H1 (cell line): ENCODE measurements at places on chromosomes 2 and 18.

DNA sequence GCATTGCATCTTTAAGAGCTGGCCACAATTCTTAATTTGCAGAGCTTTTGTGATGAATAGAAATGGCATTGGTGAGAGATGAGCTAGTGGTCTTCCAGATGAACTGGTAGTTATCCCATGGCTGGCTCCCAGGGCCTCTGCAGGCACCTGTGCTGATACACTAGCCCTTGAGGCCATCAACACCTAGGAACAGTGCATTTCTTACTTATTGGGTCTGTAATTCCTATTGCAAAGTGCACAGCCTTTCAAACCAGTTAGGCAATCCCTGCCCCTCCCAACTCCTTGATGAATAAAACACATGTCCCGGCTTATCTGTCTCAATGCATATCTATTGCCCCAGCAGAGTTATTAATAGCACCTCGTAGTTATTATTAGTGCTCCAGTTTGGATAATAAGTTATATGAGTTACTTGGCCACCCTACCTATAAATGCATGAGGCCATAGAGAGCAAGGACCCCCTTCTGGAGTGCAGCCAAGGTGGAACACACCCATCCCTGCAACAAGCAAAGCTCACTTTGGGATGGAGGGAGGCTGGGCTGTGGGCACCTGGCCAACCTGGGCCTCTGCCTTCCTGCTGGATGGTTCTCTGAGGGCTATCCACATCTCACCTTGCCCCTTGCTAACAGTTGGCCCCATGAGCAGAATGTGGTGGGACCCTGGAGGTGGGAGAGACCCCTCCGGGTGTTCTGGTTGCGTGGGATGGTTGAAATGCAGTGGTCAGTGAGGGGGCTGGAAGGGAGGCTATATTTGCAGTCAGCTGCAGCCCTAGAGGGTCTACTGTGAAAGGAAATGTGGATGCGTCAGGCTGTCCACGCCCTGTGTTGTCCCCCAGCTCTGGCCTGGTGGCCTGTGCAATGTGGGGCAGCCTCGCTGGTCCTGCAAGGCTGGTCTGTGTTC is 455.9 kb upstream of the HS6ST1 start:
- peak; percentile 11 for DNase-seq

DNA sequence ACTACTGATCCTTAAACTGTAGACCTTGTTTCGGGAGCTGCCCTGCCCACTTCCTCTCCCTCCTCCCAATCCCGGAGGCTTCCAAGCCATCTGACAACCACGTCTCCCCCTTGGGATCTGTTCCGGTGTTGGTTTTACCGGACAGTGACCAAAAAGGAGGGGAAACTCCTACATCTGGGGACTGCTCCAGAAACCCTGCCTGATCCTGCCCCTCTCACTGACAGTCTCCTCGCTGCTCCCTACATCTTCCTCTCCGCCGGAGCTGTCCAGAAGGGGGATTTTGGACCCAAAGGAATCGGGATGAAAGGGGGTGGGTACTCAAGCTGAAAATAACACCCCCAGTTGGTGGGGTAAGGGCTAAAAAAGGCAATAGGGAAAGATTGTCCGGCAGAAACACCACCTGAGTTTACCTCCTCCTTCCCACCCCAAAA is 1.5 kb downstream of the INO80D start:
- no peak for DNase-seq

DNA sequence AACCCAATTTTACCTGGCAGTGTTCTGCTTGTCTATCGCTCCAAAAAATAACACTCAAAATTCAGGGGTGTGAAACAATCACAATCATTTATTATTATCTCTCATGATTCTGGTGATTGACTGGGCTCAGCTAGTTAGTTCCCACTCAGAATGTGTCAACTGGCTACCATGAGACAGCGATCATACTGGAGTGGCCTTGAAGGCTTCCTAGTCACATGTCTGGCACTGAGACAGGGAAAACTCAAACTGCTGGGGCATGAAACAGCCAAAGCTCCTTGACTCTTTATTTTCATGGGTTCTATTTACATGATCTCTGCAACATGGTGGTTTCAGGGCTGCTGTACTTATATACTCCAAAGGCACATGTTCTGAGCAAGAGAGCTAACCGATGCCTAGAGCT is 6.2 kb upstream of the ANXA4 start:
- DNase-seq: no peak

DNA sequence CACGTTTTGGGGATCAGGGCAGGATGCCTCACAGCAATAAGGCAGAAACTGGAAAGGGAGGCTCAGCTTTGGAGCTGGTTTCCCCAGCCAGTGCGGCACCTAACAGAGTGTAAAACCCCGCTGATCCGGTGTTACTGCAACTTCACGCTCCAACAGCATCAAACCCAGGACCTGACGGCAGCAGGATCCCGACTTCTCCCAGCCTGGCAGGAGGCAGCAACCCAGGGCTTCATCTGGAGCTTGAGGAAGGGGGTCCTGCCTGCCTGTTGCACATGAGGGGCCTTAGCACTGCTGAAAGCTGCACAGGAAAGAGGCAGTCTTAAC is 209.8 kb downstream of the MGAT5 start:
- DNase-seq: no peak

DNA sequence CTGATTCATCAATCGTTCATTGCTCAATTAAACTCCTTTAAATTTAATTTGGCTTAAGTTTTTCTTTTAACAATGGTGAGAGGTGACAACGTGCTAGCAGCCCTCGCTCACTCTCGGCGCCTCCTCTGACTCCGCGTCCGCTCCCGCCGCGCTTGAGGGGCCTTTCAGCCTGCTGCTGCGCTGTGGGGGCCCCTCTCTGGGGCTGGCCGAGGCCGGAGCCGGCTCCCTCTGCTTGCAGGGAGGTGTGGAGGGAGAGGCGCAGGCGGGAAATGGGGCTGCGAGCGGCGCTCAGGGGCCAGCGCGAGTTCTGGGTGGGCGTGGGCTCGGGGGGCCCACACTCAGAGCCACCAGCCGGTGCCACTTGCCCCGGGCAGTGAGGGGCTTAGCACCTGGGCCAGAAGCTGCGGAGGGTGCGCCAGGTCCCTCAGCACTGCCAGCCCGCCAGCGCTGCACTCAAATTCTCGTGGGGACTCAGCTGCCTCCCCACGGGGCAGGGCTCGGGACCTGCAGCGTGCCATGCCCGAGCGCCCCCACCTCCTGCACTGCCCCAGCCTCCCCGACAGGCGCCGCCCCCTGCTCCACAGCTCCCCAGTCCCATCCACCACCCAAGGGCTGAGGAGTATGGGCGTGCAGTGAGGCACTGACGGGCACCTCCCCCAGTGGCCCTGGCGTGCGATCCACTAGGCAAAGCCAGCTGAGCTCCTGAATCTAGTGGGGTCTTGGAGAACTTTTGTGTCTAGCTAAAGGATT is 19.6 kb downstream of the ANKMY1 start:
- no peak for DNase-seq

DNA sequence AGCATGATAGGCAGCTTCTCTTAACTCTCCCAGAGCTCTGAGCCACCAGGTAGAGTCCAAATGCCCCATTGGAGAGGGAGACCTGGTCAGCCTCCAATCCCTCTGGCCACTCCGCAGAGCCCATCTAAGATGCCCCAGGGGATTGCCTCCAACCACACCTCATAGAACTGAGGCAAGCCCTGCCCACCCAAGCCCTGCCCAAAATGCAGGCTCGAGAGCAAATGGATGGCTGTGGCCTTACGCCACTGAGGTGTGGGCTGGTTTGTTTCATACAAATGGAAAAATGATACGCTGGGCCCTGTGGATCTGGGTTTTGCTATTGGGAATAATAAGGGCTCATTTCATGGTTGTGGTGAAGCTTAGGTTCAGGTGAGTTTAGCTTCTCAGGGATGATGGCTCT is 3.0 kb upstream of the TFCP2L1 start:
- no peak for DNase-seq

DNA sequence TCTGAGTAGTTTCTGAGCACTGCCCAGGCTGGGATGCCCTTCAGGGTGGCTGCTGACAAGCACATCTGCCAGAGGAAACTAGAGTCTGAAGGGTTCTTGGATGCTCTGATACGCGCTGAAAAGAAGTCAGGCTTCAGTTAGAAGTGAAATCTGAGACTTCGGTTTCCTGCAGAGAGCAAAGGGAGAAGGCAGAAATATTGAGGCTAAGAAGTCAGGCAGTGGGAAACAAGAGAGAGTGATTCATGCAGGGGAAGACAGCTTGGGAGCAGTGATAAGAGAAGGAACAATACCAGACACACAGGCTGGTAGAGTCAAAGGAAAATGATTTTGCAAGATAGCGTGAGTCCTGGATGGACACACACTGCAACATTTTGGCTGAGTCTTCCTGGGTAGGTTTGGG is 51.0 kb upstream of the BOD1L2 start:
- DNase-seq: no peak

DNA sequence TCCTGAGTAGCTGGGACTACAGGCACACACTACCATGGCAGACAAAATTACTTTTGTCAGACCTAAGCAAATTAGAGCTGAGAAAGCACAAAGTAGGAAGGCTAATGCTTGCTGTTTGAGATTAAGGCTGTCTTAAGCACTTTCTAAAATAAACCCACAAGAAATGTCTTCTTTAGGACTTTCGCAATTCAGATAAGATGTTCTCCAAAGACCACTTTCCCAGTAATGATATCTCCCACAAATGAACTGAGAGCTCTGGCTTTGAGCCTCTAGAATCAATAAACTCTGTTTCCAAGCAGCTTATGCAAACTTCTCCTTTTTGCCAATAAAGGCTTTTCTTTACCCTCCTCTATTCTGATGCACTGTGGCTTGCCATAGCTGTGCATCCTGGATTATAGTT is 32.0 kb upstream of the GALNT1 start:
- DNase-seq: no peak

DNA sequence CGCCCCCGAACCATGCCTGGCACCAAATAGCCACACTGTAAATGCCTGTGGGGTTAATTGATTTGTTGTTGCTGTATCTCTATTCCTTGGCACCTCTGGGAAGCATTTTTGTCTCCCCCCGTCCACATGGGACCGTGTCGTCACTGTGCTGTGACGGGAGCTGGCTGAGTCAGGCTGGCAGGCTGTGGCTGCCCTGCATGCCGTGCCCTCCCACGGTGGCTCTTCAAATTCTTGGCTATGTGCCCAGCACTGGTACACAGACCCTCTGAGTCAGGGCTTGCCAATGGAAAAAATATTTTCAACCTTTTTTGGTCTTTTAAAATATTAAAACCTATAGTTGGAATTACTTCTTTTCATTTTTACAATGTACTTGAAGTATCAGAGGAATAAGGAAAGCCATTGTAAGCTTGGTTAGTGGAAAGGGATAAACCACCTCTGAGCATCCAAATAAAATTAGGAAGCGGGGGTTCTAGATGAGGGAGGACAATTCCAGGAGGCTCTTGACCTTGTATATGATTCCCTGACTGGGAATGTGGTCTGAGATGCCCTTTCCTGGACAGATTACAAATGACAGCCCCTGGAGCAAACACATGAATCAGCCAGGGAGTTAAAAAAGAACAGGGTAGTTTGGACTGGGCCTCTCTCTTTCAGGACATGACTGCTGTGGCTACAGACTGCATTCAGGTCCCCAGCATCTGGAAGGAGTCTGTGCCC is 59.4 kb downstream of the DGKD start:
- no peak for DNase-seq

GRCh38 chr18:23877371-23877770 is 137.2 kb upstream of the TTC39C start:
- no peak for DNase-seq

DNA sequence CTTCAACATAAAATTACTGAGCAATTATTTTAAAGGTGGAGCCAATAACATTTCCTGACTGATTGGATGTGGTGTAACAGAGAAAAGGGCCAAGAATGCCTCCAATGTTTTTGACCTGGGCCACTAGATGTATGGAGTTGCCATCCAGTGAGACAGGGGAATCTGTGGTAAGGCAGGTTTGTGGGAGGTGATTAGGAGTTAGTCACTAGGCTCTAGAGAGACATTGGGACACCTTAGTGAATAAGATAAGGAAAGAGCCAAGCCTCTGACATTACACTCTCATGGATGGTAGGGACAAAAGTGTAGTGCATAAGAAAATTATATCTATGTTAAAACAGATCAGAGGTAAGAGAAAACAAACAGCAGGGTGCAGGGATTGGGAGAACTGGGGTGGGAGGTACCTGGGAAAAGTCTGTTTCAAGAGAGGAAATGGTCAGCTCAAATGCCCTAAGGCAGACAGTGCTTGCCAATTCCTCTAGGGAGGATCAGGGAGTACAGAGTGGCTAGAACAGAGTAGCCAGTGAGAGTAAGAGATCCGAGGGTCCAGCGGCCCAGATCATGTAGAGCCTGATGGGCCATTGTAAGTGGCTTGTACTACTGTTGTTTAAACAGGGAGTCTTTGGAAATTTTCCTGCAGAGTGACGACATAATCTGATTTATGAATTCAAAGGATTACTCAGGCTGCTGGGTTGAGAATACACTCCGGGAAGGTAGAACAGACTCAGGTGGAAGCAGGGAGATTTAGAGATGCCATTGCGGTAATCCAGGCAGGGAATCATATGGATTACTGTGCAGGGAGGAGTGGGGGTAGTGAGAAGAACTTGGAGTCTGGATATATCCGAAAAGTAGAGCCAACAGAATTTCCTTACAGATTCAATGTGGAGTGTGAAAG is 45.7 kb upstream of the CUL3 start:
- DNase-seq: no peak

- DNase-seq: no peak
These were observed 32.6 kb upstream of the E2F6 start for GRCh38 chr2:11498543-11499034.

GRCh38 chr2:16104949-16105668 is 164.8 kb downstream of the MYCN start:
- peak; percentile 49 for DNase-seq

DNA sequence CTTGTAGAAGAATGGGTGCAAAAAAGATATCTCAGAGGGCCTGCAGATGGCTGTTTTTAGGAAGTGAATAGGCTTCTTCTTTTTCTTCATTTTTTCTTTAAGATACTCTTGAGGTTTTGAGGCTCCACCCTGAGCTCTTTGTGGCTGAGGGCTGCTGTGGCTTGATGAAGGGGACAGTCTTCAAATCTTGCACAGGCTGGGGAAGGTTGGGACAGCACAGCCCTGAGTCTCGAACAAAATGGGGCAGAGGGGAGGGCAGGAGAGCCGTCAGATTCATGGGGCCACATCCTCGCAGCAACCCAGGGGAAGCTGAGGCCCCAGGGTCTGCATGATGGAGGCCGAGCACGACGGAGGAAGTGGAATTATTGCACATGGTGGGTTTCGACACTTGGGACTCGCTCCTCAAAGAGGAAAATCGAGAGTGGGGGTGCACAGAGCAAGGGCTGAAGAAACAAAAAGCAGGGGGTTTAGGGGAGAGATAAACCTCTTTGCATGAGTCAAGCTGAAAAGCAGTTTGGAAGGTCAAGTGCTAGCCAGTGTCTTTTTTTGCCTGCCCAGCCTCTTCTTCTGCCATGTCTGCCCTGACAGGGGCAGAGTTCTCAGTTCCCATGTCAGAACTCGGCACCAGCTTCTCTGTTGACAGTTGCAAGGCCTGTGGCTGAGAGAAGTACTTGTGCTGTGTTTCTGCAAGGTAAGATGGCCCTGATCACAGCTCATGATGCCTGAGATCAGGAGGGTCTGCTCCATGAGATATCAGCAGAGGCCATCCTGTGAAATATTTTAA is 19.5 kb downstream of the INPP4A start:
- no peak for DNase-seq

GRCh38 chr2:169109502-169110409 is 40.4 kb downstream of the DHRS9 start:
- DNase-seq: peak; percentile 49

- DNase-seq: no peak
These were observed 197.4 kb upstream of the SMIM21 start for GRCh38 chr18:75624869-75625268.
